ENCODE measurements at places on chromosomes 7 and 10.

DNA sequence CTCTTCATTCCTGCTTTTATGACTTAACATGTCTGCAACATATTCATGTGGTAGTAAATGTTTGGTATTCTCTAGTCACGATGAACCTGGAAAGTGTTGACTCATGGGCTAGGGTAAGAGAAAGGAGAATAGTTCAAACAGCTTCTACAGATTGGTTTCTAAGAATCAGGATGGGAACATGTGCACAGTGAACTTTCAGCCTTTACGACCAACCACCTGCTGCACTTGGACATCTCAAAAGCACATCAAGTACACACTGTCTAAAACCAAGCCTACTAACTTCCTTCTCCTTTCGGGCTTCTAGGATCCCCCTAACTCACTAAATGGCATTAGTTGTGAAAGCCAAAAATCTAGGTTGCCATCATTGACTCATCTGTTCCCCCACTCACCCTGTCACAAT is 85.5 kb downstream of the CUL2 start:
- no peak for DNase-seq

GRCh38 chr10:44393051-44393630 is 8.2 kb upstream of the CXCL12 start:
- no peak for DNase-seq

DNA sequence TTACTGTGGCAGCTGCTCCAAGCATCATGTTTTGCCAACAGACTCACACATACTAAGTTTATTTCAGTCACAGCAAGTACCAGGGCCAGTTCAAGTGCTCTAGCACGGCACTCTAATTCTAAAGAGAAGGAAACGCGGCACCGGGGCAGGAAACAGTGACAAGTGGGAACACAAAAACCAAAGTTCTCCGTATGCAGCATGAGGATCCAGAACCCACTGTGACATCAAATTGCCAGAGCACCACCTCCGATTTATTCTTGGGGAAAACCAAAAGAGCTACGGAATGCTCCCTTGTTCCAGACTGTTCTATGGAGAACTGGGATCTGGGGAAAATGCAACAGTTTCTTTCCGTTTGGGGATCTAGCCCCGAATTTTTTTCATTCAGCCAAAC is 448 bp upstream of the PTER start:
- DNase-seq: no peak

GRCh38 chr10:74047871-74048270 is 50.0 kb downstream of the VCL start:
- no peak for DNase-seq

DNA sequence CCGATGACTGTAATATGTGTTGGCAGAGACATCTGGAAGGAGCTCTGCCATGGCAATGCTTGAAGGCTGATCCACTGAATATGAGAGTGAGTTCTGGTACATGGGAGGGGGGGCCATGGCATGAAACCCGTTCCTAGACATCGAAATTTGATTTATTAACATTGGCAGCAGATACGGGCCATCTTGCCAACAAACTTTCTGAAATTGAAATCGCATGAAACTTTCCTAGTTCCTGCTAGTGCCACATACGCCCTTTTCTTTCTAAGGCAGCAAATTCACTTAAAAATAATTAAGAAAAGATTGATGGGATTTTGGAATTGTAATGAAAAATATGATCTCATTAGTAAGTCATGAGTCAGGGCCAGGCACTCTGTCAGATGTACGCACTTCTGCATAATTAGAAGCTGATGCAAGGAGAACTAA is 91.8 kb upstream of the KMT2C start:
- DNase-seq: no peak

DNA sequence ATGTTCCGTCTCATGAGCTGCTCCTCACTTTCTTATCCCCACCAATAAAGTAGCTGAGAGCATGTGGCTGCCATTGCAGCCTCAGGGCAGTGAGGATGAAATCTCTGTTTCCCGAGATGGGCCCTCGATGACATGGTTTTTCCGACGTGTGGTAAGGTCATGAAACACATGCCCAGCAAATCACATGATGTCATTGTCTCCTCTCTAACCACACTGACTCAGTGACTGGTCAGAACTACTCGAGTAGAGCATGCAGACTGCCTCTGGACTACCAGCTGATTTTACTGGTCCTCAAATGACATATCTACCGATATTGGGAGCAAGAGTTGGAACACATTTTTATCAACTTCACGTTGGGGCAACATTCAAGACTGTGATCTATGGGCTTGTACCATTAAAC is 786.1 kb downstream of the CNTNAP2 start:
- DNase-seq: no peak

DNA sequence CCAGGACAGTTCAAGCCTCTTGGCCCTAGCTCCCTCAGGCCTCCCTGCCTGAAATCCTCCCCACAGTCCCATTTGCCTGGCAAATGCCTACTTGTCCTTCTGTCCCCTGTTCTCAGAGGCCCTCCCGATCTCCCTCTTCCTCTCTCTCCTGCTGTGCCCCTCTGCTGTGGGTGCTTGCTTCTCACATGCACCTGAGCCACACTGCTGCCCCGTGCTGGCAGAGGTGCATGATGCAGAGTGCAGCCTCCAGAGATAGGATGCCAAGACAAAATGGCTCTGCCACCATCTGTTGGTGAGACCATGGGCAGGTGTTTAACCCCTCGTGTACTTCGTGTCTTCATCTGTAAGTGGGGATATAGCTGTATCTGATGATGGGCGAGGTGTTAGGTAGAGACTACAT is 158.4 kb downstream of the RGS10 start:
- no peak for DNase-seq

DNA sequence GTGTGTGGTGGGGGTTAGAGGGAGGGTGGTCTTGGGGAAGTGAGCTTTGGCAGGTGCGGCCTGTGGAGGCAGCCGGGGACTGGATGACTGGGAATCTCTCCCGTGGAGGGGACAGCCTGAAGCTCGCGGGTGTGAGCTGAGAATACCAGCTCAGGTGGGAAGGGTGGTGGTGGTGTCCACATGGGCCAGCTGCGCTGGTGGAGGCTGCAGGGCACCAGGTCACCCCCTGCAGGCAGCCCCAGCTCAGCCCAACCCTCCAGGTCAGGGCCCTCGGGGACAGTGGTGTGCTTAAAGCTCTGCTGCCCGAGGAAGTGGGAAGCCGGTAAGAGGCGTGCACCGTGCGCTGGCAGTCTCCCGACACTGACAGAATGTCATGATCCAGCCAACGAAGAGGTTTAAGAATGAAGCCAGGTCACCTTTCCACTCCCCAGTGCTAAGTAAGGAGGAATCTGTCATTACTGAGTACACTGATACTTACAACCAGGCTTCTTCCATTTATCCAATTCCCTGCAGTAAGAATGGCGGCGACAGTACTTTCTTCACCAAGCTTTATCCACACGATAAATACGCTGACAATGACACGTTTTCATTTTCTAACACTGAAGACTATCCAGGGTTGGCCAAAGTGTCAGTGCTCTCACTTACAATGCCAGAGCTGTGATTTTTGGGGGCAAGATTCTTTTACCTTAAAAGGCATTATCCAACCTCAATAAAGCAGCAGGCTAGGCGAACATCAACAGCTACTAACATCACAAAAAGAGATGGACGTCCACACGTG is 20.4 kb downstream of the BRI3 start:
- no peak for DNase-seq

DNA sequence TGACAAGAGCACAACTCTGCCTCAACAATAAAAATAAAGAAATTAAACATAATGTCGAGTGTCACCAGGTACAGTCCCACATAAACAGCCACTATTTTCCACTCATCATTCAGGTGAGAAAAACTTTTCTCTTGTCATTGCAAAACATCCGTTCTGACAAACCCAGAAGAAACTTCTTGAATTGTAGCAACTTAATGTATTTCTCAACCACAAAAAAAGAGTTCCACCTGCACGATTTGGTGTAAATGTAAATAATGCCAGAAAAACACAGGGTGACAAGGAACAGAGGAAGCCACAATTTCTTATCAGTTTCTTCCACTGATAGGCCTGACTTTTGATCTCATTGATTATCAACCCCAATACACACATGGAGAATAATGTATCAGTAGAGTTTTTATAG is 26.8 kb upstream of the INSIG1 start:
- no peak for DNase-seq

DNA sequence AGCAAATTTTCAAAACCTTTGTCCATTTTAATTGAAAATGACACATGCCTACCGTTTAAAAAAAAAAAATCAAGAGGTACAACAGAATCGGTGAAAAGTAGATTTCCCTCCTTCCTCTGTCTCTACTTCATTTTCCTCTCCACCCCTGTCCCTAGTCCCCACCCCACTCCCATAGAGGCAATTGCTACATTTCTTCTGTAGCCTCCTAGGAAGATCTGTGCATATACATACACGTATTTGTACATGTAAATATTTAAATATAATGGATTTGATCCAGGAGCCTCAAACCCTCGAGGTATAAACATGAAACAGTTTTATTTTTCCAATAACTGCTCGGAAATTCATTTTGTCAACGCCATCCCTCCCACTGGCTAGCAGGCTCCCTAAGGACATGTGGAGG is 14.1 kb upstream of the SLC29A3 start:
- no peak for DNase-seq

- DNase-seq: no peak
These were observed 1004.0 kb downstream of the ANKRD7 start for GRCh38 chr7:119228482-119228881.

DNA sequence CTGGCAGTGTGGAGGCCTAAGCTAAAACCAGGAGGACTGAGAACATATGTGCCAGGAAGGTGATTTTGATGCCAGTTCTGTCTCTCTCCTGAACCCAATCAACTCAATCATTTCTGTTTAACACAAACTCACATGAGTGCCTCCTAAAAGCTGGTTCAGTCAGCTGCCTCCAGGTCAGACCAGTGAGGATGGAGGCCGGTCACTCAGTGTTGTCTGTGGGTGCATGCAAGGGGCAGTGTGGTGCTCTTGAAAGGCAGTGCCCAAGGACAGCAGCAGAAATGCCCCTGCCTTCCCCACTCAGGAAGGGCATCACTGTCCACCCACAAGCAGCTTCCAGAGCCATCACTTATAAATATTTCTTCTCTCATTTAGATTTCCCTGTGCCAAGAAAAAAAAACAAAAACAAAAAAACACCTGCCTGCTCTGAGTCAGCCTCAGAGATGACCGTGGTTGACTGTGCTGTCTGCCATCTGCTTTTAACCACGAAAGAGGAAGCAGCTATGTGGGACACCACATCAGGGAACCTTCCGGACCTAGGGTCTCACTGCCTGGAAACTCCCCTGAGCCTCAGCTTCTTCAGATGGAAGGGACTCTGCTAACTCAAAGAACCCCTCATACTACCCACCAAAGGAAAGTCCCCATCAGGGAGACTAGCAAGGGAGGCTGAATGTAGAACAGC is 39.1 kb downstream of the VOPP1 start:
- peak; percentile 54 for DNase-seq

GRCh38 chr7:144720710-144721109 is 115.1 kb downstream of the TPK1 start:
- DNase-seq: no peak

- DNase-seq: no peak
These were observed 123.9 kb upstream of the FZD1 start for GRCh38 chr7:91140286-91140685.

- no peak for DNase-seq
These were observed 56.3 kb upstream of the USP6NL start for GRCh38 chr10:11667756-11668155.

DNA sequence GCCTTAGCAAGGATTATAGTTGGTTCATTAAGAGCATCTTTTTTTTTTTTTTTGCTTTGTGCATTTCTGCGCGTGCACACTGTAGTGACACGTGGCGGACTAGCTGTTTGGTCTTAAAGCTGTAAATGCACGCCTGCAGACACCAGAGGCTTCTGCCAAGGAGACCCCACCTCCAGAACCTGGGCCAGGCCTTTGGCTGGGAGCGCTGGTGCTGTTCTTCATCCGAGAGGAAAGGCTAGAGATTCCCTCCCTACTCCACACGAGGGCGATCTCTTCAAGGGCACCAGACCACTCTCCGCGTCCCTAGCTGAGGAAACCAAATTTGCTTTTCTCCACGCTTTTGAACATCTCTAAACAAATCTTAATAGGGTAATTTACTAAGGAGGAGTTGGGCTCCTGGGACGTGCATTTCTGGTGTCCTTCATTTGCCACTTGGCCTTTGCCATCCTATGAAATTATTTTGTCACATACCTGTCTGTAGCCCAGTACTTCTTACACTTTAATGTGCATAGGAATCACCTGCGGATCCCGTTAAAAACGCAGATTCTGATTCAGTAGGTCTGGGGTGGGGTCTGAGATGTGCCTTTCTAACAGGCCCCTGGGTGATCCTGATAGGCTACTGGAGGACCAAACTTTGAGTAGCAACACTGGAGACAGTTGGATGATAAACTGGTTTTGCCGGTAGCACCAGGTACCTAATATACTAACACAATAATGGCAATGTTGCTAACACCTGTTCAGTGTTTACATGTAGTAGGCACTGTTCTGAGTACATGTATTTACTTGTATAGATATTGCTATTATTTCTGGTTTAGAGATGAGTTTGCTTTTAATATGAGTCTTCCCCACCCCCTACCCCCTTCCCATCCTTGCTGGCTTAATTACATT is 1.3 kb upstream of the SLC26A5 start:
- DNase-seq: no peak

- DNase-seq: no peak
These were observed 75.9 kb downstream of the GLI3 start for GRCh38 chr7:42161110-42161509.

DNA sequence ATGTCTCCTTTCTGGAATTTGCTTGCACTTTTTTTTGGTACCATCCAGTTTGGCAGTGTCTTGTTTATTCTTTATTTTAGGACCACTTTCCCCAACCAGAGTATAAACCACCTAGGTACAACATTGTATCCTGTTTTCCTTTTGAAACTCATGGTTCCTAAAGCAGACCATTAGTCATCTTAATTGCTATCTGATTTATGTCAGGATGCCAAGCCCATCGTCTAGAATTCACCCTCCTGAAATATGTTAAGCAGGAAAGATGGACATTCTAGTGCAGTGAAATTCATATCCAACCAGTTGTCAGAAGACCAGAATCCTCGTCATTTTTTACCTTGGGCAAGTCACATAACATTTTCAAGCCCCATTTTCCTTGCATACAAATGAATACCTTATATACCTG is 223.6 kb upstream of the KMT2E start:
- DNase-seq: no peak

- DNase-seq: no peak
These were observed 16.6 kb downstream of the ESYT2 start for GRCh38 chr7:158812684-158813083.

GRCh38 chr10:126224967-126225671 is 163.2 kb downstream of the ADAM12 start:
- DNase-seq: no peak

GRCh38 chr10:124002391-124003069 is 90.9 kb downstream of the CHST15 start:
- DNase-seq: no peak

Measured in activated naive CD8-positive, alpha-beta T cell treated with anti-CD3 and anti-CD28 coated beads, Interleukin-2, amount 50 U/mL, for 16 hours (primary cell).